Cortex of kidney (tissue), 1 donor: ENCODE measurements at places on chromosomes 13 and 19.

- no peak for DNase-seq
These were observed 15.6 kb upstream of the VWA8 start for GRCh38 chr13:41976476-41976875.

GRCh38 chr13:97849305-97849704, 104.2 kb upstream of the IPO5 start:
- no peak for DNase-seq

- no peak for DNase-seq
These were observed 220.4 kb upstream of the HTR2A start for GRCh38 chr13:47117268-47117667.

- DNase-seq, result no peak
These were observed 10.5 kb upstream of the SLC7A1 start for GRCh38 chr13:29605860-29606526.

GRCh38 chr19:14566712-14567077, 5.2 kb downstream of the NDUFB7 start:
- DNase-seq, result no peak

DNA sequence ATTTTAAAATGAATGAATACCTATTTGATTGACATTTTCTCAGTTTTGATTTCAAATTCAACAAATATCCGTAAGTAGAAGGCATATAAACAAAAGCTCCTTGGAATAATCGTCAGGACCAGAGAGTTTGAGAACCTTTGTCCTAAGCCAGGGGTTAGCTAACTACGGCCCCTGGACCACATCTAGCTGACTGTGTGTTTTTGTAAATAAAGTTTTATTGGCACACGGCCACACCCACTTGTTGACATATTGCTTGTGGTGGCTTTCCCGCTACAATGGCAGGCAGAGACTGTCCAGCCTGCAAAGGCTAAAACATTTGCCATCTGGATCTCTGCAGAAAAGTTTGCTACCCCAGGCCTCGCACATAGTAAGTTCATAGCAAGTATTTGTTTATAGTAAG, 83.4 kb downstream of the GNG7 start:
- no peak for DNase-seq

GRCh38 chr13:99335603-99336002, 28.4 kb upstream of the GPR183 start:
- no peak for DNase-seq

DNA sequence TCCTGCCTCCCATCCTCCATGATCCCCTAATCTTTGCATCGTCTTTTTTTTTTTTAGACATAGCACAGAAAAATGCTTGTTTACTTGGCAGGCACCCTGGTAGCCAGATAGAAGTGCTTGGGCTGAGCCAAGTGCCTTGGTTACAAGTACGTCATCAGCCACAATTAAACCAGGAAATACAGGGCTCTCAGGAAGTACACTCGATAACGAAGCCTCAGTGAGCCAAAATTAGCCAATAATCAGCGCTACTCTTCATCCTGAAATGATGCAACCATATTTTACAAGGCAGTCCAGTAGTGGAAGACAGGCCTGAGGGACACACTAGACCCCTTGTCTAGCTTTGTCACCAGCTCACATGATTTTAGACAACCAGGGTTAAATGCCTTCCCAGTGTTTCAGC, 194.0 kb upstream of the NBEA start:
- DNase-seq, result no peak

GRCh38 chr19:44909775-44910174, 4.2 kb downstream of the APOE start:
- no peak for DNase-seq
